ENCODE measurements at places on chromosomes 12 and 14.

- no peak for DNase-seq
These were observed 3.6 kb downstream of the PAPLN start for GRCh38 chr14:73240816-73241480.

DNA sequence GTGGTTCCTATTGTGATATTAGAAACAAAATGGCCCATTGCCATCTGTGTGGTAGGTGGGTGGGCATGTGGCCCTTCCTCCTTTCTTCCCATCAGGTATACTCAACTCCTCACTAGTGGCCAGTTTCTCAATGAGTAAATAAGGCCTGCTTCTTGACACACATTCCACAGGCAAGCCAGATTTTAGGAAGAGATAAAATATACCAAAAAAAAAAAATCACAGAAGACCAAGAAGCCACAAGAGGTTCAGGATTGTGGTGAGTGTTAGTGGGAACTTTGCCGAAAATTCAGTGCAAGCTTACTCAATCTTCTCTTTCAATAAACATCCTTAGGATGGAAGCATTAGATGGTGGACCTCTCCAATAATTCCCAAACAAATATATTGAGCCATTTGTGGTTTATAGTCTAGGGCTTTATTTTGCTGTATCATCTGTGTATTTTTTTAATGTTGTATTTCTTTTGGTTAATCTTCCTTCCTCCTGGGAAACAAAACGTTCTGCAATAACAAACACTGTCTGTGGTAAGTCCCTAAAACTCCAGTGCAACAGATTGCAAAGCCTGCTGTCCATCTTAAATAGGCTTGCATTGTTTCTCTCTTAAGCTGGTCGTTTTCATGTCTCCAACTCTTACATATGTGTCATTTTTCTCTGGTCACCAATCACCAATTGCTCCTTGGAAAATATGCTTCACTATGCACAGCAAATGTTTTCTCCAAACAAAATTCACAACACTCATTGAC, 289.9 kb upstream of the KITLG start:
- no peak for DNase-seq

GRCh38 chr12:75812271-75813018, 219.1 kb downstream of the PHLDA1 start:
- peak; percentile 26 for DNase-seq

DNA sequence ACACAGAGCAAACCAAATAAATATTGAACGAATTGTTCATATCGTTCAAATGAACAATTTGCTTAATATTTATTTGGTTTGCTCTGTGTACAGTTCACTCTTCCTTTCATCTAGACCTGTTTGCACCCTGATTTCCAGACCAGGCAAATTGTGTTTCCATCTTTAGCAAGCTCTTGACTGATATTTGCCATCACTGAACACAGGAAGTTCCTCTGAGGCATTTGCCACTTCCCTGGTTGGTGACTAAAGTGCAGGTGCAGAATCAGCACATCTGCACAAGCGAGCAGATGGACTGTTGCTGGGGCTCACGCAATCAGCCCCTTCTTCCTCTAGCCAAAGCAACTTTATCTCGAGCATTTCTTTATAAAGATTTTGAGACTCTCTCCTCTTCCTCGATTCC, 112.9 kb downstream of the DAAM1 start:
- DNase-seq: no peak

GRCh38 chr14:68630081-68630571, 162.7 kb downstream of the ZFP36L1 start:
- no peak for DNase-seq

GRCh38 chr14:78535041-78535440, 364.9 kb downstream of the NRXN3 start:
- no peak for DNase-seq

DNA sequence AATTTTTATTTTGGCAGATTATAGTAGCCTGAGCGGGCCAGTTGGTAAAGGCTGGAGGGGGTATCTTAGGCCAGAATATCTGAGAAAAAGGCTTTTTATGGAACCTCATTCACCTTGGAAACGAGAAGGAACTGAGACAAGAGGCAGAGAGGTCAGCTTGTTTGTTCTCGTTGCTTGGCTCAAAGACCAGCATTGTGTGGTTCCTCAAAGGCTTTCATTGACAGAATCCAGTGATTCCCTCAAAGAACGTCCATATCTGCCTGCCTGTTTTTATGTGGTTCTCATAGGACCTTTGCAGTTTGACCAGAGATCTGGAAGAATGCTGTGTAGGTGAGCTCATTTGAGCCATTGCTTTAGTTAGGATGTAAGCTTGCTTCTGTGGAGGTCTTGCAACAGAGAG, 117.3 kb downstream of the CFAP54 start:
- no peak for DNase-seq

- DNase-seq: no peak
These were observed 196.1 kb upstream of the LHX5 start for GRCh38 chr12:113667676-113668356.

DNA sequence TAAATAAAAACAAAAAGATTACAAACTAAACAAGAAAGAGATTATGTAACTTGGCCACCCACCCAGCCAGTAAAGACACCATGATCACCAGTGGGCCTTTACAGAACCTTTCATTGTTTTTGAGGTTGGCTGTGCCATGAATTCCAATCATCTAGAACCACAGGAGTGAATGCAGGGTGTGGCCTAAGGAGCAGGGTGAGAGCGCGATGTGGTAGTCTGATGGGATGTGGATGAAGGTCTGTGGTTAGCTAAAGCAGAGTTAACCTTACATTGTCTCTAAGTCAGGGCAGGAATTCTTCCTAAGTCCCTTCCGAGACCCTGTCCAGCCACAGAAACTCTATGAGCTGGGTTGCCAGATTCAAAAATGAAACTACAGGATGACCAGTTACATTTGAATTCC, 54.0 kb upstream of the CDKN3 start:
- DNase-seq: no peak

- DNase-seq: no peak
These were observed 33.3 kb upstream of the NUDT14 start for GRCh38 chr14:105214324-105214915.

GRCh38 chr12:29706311-29706710, 77.4 kb downstream of the TMTC1 start:
- DNase-seq: no peak

DNA sequence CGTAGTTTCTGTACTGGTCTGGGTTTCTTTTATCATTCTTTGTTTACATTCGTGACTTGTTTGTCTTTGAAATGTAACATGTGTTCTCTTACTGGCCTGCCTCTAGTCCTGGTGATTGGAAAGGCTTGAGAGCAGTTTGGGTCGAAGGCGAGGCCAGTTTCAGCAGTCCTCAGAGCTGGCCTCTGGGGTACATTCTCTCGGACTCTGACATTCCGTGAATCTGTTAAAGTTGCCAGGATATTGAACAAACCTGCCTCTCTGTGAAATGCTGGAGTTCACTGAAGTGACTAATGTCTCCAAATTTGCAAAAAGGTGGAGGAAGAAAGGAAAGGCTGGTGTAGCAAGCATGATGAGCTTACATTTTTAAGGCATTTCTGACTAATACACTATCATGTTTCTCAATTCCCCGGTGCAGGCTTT, 1.5 kb downstream of the PLEKHA5 start:
- peak; percentile 41 for DNase-seq

DNA sequence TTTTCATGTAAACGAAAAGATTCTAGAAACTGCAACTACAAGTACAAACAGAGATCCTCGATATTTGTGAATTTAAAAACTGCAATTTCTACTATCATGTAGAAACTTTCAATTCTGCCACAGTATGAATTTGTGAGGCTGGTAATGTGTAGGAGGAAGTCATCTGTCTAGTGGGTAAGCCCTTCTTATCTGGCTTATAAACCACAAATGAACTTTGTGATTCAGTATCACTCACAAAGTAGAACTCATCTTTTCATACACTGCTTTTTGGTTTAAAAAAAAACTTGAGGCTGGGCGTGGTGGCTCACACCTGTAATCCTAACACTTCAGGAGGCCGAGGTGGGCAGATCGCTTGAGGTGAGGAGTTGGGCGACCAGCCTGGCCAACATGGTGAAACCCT, 20.7 kb downstream of the GTF2A1 start:
- DNase-seq: no peak

GRCh38 chr14:24103451-24103850, 9.3 kb downstream of the PCK2 start:
- no peak for DNase-seq

DNA sequence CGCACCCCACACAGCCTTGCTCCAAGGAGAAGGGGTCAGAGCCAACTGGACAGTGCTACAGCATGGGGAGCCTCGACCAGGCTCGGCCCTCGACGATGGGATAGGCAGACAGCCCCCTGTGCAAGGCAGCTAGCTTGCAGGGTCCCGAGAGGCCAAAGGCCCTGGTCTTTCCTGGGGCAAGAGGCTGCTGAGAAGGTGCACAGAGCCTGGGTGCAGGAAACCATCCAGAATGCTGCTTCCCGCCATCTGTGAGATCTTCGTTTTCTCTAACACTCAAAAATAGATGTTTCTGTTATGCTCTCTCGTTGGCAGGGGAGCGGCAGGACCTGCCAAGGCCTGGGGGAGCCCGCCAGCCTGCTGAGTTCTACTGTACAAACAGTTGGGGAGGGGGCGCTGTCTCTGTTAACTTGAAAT, 168.0 kb upstream of the RTL1 start:
- DNase-seq: no peak

- no peak for DNase-seq
These were observed 49.3 kb downstream of the DDHD1 start for GRCh38 chr14:53103636-53104340.

DNA sequence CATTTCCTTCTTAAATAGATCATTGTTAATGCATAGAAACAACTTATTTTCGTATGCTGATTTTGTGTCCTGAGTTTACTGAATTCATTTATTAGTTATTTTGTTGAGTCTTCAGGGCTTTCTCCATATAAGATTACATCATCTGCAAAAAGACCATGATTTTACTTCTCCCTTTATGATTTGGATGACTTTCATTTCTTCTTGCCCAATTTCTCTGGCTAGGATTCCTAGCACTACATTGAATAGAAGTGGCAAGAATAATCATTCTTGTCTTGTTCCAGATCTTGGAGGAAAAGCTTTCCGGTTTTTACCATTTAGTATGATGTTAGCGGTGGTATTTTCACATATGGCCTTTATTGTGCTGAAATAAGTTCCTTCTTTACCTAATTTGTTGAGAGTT, 303.0 kb upstream of the RTL1 start:
- no peak for DNase-seq

- no peak for DNase-seq
These were observed 1327.5 kb upstream of the FLRT2 start for GRCh38 chr14:84202486-84202885.

DNA sequence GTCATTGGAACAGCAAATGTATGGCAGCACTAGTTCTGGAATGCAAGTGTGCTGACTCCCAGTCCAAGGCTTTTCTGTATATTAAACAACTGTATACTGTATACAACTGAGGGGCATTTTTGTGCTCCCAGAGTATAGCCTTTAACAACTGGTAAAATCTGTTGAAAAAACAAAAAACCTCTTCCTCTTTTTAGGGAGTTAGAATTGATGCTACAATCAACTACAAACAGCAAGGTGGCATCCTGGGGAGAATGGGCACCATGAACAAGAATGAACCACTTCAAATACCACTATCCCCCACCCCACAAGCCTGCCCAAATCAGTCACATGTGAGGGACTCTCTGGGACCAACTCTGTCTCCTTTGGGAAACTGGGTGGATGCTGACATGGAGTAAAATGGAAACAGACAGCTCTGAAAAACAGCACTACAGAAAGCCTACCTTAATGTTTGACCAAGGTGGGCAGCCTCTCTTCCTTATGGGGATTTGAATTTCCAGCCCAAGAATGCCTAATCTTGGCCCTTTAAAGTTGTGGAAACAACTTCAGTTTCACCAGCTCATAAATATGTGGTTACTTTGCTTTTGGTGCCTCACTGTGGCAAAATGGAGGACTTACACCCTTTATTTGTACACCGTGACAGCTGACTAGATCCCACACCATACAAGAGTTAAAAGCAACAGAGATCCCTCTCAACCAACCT, 7.5 kb downstream of the VTI1B start:
- DNase-seq: peak; percentile 10

- DNase-seq: peak; percentile 0
These were observed 618.6 kb downstream of the AACS start for GRCh38 chr12:125683748-125684381.
